ENCODE measurements at places on chromosomes 13 and 19.

DNA sequence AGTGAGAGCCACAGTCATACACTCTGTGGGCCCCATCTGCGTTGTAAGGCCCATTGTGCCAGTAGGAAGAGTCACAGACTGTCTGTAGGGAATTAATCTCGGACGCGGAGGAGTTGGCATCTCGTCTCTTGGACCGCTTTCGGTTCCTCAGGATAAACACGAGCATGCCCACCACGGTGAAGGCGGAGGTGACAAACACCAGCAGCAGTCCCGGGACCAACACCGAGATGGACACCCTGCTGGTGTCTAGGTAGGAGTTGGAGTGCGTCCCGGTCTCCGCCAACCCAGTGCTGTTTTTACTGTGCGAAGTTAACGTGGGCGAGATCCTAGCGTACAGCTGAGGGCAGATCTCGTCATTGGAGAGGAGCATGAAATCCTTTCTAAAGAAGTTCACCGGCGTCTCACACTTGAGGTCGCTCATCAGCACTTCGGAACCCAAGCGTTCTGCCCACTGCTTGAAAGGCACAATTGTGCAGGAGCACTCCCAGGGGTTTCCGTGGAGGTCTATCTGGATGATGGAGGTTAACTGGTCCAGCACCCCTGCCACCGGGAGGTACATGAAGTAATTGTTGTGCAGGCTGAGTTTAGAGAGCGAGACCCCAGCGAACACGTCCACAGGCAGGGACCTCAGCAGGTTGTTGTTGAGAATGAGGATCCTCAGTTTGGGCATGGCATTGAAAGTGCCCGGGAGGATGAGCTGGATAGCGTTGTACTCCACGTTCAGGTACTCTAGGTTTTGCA lies 2.7 kb downstream of the SLITRK1 start:
- DNase-seq, result no peak

DNA sequence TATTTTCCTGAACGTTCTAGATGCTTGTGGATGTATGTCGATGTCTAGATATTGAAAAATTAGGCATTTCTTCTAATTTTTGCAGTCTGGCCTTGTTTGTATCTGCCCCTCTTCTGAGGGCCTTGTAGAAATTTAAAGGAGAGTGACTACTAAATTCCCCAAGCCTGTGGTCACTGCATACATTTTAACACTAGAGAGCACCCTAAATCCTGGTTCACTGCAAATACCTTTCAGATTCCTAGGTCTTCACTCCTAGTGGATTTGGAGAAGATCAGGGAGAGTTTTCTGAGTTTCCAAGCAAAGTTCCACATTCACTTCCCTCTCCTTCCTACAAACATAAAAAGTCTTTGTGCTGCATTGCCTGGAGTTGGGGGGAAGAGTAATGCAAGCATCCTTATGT lies 1272.5 kb downstream of the OLFM4 start:
- DNase-seq, result no peak

- DNase-seq, result no peak
Observed at GRCh38 chr19:4352701-4353121, 9.3 kb downstream of the MPND start.

GRCh38 chr19:5828661-5829566 lies 10.6 kb downstream of the FUT6 start:
- DNase-seq, result no peak

DNA sequence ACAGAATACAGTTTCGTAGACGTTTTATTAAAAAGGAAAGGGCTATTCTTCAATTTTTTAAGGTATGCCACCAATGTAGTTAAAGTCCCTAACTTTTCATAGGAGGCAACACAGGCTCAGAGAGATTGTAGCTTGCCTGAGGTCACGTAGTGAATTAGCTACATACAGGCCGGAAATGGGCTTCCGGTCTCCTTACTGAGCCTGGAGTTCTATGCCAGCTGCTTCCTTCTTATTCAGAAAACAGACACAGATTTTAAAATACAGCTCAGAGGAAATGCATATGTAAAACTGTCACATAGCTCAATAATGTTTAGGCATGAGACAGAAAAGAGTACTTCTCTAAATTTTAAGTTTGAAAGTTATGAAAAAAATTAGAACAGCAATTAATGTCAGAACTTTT lies 85.4 kb upstream of the TUBA3C start:
- DNase-seq, result no peak
